ENCODE measurements at places on chromosomes 5 and 9.

DNA sequence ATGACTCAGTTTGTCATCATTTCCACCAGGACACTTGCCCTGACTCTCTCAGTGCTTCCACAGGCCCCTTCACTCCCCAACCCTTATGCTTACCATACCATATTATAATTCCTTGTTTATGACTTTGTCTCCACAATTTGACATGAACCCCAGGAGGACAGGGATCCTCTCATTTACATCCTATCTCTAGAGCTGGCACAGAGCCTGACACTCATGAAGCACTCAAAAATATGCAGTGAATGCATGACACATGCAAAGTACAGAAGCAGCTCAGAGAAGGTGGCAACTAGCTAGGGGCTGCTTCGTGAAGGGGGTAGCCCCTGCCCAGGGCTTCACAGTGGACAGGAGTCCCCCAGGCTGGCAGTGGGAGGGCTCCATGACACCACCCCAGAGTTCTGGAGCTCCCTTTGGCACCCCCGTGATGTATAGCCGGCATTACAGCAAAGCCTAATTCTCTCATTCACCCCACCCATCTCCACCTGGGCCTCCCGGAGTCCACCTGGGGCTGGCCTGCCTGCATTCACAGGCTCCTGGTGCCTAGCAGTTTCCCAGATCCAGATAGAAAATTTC is 112.0 kb upstream of the SPOCK1 start:
- no peak for DNase-seq

- peak; percentile 8 for DNase-seq
These were observed 53.4 kb upstream of the ALDH1B1 start for GRCh38 chr9:38339087-38339486.

DNA sequence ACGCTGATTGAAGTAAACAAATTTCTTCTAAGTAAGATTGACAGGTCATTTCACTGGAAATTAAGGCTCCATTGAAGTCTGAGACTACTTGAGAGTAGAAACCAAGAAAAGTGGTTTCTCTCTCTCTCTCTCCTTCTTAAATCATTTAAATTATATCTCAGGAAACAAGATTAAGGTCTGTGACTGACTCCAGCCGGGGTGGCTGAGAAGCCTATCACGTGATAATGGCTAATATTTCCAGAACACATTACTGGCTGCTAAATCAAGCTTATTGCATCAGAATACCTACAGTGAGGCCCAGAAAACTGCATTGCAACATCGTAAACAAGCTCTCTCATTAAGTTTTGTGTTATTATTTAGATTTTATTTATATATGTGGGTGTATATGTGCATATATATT is 88.4 kb downstream of the PTCD2 start:
- no peak for DNase-seq

- DNase-seq = peak; percentile 63
These were observed 61.8 kb downstream of the SPATA31C2 start for GRCh38 chr9:88076286-88077070.

DNA sequence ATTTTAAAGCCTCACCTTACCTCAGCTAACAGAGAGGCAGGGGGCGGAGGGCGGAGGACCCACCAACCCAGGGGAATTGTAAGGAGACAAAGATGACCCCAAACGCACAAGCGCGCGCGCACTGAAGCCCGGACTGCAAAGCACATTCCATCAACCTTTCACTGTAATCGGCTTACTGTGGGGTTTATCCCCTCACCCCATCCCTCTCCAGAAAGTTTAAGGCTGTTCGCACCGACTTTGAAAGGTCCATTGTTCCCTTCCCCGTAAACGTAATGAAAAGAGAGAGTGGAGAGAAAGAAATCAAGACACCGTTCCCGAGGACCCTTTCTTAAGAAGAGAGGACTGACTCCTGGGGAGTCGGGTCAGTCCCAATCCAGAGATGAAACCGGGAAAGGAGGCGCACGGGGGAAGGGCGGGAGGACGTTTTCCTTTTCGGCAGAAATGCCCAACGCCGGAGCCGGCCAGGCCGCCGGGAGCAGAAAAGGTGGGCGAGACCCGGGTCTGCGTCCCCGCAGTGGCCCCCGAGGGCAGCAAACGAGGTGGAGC is 464 bp downstream of the CEMIP2 start:
- peak; percentile 27 for DNase-seq

Measured in cerebellar cortex (tissue), 1 donor.